Naive thymus-derived CD8-positive, alpha-beta T cell (primary cell): ENCODE measurements at places on chromosomes 5 and 9. TPM values are rescaled to one million over a fixed set of nuclear protein-coding genes. Genes with fewer than 3 reads are reported as not detected.

Gene MTREX
- polyA plus RNA-seq: 24.3 TPM

DNA sequence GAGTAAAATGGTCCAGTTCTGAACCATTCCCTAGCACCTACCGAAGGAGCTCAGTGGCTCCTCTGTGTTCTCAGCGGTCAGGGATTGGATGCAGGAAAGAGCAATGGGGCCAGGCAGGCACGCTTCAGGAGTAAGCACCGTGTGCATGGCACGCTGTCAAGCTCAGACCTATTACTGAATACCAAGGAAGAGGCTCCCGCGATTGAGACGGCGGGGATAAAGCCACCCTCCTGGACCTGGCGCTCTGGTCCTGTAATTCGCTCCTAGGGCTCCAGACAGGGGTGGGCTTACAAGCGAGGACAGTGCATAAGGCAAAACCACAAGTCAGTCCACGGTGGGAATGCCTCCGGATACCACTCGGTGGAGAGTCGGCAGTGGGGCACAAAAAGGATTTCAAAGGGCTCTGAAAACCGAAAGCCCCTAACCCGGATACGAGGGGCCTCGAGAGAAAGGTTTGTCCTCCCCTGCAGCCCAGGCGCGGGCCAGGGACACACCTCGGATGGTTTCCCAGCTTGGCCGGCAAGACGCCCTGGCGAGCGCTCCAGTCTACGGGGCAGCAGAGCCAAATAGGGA is 988 bp downstream of the OXCT1 start:
- no peak for DNase-seq

Gene UAP1L1
- 2.8 TPM for polyA plus RNA-seq

Gene SLC1A1
- not detected for polyA plus RNA-seq

GRCh38 chr9:72256931-72257330 is 107.7 kb downstream of the GDA start:
- DNase-seq: no peak

- DNase-seq: no peak
Measured at GRCh38 chr9:99181206-99181605, 40.5 kb downstream of the ALG2 start.

DNA sequence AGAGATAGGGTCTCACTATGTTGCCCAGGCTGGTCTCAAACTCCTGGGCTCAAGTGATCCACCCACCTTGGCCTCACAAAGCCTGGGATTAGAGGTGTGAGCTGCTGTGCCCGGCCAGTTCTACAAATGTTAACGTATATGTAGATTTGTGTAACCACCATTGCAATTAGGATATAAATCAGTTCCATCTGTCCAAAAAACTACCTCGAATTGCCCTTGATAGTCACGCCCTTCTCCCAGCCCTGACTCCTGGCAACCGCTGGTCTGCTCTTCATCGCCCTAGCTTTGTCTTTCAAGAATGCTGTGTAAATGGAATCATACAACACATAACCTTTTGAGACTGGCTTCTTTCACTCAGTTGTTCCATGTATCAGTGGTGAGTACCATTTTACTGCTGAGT is 46.1 kb upstream of the PPARGC1B start:
- no peak for DNase-seq

- no peak for DNase-seq
Measured at GRCh38 chr5:173045474-173045873, 10.7 kb upstream of the CREBRF start.

DNA sequence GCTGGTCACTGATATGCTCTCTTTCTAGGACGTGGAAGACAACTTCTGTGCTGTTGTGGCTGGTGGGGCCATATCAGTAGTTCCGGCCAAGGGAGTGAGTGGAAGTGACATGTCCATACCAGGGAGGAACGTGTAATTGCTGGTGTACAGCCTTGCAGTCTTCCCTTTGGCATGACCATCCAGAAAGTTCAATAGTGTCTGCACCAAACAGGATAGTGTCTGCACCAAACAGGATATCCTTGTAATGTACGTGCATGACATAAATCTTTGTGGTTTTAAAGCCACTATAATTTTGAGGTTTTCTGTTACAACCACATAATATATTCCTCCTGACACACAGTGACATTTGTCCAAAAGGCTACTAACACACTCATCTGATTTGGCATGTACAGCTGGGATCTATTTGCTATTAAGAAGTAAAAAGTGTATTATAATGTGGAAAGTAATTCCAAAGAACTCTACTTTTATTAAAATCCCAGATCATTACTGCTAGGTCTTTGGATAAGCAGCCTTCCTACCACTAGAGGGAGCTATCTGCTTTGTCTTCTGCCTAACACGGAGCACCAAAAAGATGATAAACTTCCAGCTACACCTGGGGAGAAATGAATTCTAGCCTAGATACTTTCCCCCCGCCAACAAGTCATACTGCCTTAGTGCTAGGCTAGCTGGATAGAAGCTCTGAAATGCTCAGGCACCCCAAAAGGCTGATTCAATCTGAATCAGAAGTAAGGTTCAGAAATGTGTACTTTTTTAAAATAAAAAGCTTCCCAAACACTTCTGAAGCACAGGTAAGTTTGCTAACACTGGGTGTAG is 52.7 kb downstream of the RNF145 start:
- DNase-seq: peak; percentile 49

GRCh38 chr5:76732405-76733048 is 16.6 kb downstream of the F2R start:
- DNase-seq: no peak

Gene PDE8B
- polyA plus RNA-seq: 0.03 TPM
